ENCODE measurements at places on chromosomes 7 and 10.

- no peak for DNase-seq
Observed at GRCh38 chr7:28732071-28732869, 225.9 kb downstream of the TRIL start.

GRCh38 chr10:27664461-27664860 lies 81.2 kb downstream of the MKX start:
- DNase-seq: no peak

DNA sequence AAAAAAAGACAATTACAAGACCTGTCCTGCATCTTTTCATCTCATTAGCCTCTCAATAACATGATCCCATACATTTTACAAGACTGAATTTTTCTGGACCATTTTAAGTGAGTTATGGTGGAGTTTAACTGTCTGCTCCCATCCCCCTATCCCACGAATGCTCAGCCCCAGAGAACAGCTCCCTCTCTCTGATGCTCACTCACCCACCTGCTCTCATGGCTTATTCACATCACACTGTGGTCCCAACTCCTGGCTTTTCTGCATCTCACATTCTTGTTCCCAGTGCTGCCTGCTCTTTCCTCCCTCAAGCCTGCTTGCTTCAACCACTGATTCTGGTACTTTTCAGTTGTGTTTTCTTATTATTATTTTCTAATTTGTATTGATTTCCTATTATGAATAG lies 20.4 kb upstream of the CCSER2 start:
- DNase-seq: no peak

DNA sequence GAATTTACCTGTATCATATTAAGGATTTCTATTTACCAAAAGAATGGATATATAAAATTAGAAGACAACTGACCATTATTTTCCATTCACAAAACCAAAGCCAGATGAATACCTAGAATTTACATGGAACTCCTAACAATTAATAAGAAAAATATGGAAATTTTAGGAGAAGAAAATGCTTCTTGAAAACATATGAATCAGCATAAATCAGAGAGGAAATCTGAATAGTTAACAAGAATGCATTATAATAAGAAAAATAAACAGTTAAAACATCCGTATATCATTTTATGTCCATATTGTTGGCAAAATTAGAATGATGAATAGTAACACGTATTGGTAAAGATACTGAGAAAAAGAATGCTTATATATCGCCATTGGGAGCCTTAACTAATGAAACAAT lies 505.5 kb downstream of the NEBL start:
- no peak for DNase-seq

- DNase-seq: no peak
Observed at GRCh38 chr10:95770084-95770720, 14.2 kb downstream of the ENTPD1 start.

- no peak for DNase-seq
Observed at GRCh38 chr10:67760272-67760671, 64.3 kb upstream of the CTNNA3 start.

DNA sequence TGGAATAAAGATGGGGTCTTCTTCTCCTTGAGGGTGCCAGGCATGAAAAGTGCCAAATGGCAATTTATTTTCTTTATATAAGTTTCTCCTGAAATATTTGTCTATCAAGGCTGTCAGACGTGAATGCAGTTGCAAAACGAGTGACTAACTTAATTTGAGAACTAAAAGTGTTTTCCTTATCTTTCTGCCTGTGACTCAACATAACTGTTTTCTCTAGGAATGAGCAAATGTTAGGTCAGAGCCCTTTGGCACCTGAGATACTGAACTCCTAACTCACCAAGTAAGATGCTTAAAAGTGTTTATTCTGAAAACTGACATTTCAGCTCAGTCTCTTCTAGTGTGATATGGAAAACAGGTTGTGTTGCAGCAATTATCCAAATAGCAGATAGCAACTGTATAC lies 197.0 kb downstream of the STK31 start:
- DNase-seq: no peak

DNA sequence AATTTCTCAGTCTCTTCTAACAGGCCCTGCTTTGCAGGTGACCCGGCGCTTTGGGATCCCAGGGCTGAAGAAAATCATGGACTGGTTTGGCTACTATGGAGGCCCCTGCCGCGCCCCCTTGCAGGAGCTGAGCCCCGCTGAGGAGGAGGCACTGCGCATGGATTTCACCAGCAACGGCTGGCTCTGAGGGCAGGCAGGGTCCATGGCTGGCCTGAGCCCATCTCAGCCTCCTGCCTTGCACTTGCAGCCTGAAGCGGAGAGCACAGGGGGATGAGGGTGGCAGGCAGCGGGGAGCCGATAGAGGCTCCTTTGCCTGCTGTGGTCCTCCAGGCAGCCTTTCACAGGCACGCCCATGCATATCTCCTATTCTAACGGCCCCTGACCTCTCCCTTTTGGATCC lies 21.8 kb downstream of the MORN4 start:
- DNase-seq: no peak

GRCh38 chr10:126598009-126598408 lies 72.5 kb downstream of the C10orf90 start:
- no peak for DNase-seq

GRCh38 chr7:78476851-78477405 lies 678.4 kb downstream of the PHTF2 start:
- no peak for DNase-seq
